ENCODE measurements at places on chromosomes 6 and 20.
A peak's percentile ranks its signal among the peaks of the same experiment; 100 is the strongest.

DNA sequence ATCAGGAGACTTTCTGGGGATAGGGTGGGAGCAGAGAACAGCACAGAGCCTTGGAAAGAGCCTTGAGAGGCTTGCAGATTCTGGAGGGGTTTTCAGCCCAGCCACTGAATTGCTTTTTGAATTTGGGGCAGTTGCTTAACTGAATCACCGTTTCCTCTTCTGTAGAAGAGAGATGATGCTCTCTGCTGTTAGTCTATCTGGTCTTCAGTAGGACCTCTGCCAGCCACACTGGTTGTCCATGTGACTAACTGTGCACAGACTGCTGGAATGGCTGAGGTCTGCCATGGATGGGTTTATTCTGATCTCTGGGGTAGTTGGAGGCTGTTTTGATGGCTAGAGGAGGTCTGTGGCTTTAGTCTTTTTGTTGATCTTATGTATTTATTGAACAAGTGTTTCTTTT lies 21.4 kb upstream of the PRDM1 start:
- DNase-seq, result no peak

GRCh38 chr6:20868397-20869096 lies 334.3 kb downstream of the CDKAL1 start:
- no peak for DNase-seq

DNA sequence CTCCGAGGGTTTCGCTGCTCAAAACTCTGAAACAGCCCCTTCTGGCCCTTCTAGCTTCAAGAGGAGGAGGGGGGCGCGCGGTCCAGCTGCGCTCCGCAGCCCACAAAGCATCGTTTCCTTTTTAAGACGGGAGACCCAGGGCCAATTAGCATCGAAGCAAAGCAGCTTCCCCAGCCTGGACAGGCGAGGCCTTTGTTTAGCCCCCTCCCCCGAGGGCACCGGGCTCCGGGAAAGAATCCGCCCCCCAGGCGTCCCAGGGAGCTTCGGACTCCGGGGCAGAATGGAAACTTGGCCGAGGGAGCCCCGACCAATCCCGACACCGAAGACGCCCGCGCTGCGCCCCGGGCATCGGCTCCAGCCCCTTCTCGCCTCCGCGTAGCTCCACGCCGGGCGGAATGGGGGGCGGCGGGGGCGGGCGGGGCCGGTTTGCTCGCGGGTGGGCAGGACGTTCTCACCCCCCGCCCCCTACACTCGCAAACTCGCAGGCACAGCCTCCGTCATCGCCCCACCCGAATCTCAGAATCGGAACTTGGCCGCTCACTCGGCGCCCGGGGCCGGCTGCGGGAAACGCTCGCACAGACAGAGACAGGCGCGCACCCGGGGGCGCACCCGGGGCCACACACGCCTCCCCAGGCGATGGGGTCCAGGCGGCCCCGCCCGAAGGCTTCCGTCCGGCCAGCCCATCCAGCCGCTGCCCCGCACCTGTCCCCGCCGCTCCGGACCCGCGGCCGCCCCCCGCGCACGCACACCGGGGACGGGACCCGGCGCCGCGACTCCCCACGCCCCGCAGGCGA lies 628 bp downstream of the NKAIN4 start:
- peak; percentile 31 for DNase-seq

GRCh38 chr20:42889517-42889916 lies 300.2 kb downstream of the PTPRT start:
- no peak for DNase-seq

- DNase-seq, result peak; percentile 49
These were observed 40.6 kb downstream of the TRIM38 start for GRCh38 chr6:26003102-26003694.

Measured in cerebellum (tissue), 4 donors.